ENCODE measurements at places on chromosomes 1 and 21.

DNA sequence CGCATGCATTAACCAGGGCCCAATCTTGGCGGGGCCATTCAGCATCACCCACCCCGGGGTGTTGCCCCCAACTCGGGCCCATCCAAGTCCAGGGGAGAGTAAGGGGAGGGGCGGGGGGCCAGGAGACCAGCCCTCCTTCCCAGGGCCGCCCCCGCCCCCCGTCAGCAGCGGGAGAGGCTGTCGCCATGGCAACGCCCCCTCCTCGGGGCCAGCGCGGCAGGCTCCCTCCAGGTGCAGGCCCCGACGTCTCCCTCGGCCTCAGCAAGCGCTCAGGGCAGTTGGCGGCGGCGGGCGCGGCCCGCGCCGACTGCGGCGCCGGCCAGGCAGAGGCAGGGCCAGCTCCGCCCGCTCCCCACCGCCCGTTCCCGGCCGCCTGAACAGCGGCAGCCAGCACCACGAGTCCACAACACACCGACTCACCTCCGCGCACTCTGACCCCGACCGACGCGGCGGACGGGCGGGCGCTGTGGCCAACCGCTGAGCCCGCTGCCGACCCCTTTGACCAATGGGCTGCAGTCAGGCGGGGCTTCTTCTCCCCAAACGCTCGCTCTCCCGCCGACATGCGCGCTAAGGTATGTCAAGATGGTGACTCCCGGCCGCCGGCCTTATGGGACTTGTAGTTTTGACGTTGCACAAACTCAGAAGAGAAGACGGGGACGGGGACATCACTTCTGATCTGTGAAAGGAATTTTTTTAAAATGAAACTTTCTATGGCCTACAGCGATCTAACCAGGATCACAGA lies at the start of gene ERI3:
Gene ERI3, minus strand, starts transcription at position 418 of the 742 bp plus-strand sequence. Its CDS starts 231 bp downstream, at position 187.
- DNase-seq, result peak; percentile 97

DNA sequence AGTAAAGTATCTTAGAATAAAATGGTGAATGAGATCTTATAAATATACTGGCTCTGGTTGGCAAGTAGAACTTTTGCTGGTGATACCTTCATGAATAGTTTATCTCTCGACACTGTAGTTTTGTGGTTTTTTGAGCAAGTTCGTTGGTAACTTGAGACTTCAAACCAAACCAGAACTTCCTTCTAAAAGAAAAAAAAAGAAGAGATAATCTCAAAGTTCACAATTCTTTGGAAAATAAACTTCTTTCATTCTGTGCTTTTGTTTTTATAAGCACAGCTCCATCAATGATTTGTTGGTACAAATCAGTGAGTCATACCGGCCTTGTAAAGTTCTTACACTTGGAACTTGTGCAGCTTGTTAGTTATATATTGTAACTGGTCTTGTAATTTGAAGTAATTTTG lies 2.3 kb downstream of the HIPK1 start:
- peak; percentile 69 for DNase-seq

GRCh38 chr1:227314014-227314848 lies 4.1 kb downstream of the CDC42BPA start:
- no peak for DNase-seq

DNA sequence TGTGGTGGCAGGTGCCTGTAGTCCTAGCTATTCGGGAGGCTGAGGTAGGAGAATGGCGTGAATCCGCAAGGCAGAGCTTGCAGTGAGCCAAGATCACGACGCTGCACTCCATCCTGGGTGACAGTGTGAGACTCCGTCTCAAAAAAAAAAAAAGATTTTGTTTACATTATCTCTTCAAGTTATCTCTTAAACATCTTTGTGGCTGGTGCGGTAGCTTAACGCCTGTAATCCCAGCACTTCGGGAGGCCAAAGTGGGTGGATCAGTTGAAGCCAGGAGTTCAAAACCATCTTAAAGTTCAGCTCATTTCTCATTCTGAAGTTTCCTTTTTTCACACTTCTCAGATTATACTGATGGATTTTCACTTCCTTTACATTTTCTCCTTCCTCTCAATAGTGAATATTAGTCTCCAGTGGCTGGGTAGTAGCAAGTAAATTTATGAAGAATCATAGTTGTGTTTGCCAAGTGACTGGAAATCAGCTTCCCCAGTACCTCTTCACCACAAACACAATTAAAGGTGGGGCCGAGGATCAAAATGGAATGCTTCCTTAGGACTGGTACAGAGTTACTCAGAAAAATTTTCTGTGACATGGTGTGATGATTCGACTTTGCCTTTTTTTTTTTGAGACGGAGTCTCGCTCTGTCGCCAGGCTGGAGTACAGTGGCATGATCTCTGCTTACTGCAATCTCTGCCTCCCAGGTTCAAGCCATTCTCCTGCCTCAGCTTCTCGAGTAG lies 13.8 kb downstream of the PIP5K1A start:
- DNase-seq, result no peak

- DNase-seq, result no peak
These were observed 522.6 kb downstream of the PTPRU start for GRCh38 chr1:29758781-29759499.
